ENCODE measurements at places on chromosomes 12 and 14.

DNA sequence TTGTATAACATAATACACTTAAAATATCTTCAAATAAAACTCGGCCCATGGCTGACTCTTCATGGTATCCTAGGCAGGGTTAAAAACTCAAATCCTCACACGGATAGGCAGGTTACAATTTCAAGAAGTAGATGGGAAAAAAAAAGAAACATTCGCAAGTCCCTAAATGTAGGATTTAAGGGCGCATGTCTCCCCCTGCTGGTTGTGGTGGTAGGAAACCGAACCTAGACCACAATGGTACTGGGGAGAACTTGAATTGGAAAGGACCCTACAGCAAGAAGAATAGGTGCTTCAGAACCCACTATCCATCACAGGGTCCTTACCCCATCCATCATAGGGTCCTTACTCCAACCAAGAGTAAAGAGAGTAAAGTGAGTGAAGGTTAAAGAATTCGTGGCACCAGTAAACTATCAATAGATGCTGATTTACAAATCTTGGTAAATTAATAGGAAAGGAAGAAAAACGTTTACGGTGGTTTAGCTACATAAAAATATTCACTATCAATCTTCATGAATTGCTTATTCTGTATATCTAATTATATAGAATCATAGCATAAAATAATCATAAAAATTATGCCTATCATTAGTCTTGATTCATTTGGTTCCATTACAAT lies 3.3 kb upstream of the CIPC start:
- no peak for DNase-seq

DNA sequence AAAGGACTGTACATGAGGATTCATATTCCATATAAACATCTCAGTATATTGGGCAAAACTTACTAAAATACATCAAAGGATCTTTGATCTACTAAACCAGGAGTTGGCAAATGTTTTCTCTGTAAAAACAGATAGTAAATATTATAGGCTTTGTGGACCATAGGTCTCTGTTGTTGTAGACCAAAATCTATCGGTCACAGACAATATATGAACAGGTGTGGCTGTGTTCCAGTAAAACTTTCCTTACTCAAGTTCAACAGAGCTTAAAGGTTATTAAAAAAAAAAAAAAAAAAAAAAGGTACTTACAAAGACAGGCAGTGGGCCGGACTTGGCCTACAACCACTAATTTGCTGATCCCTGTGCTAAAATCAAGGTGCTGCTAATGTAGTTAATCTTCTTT lies 40.3 kb downstream of the PAWR start:
- no peak for DNase-seq

GRCh38 chr14:102594514-102595175 lies 2.2 kb downstream of the RCOR1 start:
- no peak for DNase-seq

DNA sequence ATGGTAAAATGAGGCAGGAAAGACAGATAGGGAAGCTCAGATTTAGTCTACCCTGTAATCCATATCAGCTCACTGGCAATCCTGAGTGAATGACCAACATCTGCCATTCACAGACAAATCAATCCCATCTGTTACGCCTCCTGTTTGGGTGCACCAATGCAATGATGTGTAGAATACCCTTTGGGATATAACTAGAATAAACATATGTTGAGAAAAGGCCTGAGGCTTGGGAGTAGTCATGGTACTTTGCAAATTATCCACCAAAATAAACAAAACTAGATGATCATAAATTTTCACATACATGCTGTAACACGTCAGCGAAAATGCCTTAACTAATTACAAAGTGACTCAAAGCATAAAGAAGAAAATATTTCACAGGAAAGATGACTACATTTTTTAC lies 78.8 kb downstream of the KCNC2 start:
- DNase-seq = no peak

DNA sequence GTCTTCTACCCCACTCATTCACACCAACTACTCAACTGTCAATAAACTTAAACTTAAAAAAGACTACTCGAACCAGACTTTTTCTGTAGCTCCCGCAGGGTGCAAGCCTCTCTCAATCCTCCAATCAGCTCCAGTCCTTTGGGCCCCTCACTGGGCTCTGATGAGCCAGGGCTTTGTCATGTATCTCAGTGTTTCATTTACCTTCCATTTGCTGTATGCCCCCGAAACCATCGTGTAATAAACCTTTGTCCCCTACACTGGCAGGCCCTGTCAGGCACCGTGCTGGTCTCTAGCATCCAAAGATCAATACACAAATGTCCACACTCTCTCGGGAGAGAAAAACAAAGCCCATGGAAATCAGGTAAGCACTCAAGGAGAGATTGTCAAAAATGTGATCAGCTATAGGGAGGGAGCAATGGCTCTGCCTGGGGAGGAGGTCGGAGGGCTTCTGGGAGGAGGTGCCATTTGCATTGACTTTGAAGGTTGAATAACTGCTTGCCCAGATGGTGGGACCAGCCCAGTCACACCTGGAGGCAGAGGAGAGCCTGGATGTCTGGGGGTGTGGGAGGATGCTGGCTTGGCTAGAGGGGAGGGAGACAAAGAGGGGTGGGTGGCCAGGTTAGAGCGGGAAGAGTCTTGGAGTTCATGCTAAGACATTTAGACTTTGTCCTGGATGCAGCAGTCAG lies 42.1 kb upstream of the DICER1 start:
- no peak for DNase-seq

DNA sequence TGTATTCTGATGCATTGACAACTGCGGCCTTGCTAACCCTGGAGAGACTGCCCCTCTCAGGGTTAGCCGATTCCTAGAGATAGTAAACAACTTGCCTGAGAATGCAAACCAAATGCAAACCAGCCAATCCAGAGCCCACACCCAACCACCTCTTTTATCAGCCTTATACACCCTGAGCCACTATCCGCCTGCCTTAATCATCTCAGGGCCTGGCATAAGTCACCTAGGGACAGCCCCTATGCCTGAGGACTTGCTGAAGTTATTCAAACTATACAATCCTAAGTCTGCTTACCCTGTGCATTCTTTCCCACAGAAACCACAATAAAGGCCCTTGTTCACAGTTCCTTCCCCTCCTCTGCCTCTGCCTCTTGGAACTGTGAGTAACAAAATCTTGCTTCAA lies 177.2 kb downstream of the KCNA5 start:
- no peak for DNase-seq

DNA sequence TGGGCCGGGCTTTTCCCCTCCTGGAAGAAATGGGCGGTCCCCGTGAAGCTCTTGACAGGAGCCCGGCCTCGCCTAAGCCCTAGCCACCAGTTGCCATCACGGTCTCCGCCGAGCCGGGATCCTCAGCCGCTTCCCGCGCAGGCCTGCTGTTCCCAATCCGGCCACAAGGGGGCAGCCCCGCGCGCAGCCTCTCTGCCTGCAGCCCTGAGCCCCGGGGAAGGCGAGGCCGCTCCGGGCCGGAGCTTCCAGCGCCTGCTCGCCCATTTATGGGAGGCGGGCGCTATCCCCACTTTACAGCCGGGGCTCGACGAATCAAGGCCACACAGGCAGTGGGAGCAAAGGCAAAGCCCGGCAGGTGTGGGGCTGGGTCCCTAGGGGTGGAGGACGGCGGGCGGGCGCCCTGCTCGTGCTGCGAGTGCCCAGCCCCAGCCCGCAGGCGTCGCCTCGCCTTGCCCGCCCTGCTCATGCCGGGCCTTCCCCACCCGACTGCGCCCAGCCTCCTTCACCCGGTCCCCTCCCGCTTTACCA lies 61.5 kb downstream of the LGMN start:
- peak; percentile 84 for DNase-seq

GRCh38 chr12:96261557-96261956 lies 67.4 kb downstream of the ELK3 start:
- DNase-seq = no peak

DNA sequence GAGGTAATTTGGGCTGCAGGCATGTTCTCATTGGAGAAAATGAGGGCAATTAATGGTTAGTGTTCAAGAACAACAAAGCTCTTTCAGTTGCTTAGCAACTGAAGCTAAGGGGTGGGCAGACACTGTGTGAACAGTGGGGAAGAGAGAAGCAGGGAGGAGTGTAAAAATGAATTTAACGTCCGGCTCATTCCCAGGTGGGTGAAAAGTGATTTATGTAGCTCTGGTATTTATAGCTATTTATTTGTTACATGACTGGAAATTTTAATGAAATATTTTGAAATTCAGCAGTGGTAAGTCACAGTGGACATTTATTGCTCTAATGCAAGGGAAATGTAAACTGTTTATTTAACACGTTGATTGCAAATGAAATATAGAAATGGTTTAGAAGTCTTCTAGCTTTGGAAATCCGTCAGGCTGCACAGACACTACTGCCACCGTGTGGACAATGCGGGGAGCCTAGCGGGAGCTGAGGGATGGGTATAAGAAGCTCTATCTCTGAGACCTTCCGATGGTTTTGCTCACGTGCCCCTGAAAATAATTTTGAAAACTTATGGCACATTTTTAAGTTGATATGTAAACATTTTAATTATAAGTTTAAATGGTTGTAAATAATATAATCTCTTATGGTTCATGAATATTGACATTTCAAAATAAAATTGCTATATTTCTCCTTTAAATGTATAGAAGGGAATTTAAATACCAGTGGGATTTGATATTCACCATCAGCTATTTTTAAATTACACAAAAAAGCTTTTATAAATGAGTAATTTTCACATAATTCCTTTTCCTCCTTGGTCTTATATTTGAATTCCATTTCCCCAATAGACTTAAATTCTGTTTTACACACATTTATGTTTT lies 54.4 kb downstream of the E2F7 start:
- DNase-seq = peak; percentile 19

GRCh38 chr14:71952381-71953363 lies 20.4 kb downstream of the RGS6 start:
- no peak for DNase-seq

DNA sequence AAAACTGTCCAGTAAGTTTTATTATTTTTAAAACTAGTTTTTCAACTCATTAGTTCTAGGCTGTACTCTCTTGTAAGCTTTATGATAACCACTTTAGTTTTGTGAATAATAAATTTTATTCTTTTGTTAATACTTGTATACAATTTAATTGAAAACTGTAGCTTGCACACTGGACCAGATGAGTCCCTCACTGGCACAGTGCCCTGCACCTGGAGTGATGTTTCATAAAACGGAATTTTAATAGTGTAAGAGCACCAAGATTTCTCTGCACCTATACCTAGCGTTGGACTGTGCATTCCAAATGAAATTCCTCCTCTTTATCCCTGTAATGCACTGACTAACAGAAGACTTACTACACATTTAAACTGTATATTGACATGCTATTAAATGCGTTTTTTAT lies 80.8 kb downstream of the PRIMA1 start:
- no peak for DNase-seq

All from C1 segment of cervical spinal cord (tissue), 14 donors.